ENCODE measurements at places on chromosomes 6 and 20. TPM values are rescaled to one million over a fixed set of nuclear protein-coding genes. Genes with fewer than 3 reads are reported as not detected.

GNMT gene
- 0.58 TPM for total RNA-seq

SNAI1 gene
- 24.2 TPM for total RNA-seq

SCP2D1 gene
- total RNA-seq, result not detected

FARS2 gene
- total RNA-seq, result 6.8 TPM

DNA sequence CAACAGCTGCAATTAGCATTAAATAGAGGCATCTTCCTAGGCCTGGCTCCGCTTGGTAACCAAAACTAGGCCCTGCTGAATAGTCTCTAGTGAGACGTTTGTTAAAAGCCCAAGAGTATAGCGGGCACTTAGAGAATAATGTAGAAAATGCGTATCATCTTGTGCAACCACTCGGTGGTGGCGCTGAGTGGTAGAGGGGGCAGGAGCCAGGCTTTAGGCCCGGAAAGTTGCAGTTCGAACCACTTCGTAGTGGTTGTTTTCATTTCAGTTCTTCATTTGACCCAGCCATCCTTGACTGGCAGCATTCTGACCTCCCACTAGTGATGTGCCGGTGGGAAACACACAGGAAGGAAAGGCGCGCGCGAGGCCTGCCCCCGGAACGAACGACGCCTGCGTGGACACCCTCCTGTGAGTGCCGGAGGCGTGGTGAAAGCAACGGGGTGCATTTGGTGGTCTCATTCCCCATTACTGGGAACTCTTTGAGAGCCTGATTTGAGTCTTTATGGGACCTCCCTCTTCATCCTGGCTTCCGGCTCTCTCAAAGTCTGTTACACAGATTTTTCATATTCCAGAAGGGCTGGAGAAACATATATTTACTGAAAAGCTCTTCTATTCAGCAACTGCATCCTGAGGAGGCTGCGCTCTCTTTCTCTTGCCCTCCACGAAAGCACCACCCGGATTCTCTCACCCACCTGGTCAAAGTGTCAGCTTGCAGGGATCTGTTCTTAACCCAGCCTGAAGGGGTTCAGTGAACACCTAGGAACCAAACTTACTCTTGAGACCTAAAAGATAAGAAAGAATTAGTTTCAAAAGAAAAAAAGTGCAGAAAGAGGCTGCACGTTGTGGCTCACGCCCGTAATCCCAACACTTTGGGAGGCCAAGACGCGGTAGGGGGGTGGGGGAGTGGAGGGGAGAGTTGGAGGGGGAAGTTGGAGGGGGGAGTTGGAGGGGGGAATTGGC is 18.2 kb downstream of the GPX5 start:
- DNase-seq, result no peak

DNA sequence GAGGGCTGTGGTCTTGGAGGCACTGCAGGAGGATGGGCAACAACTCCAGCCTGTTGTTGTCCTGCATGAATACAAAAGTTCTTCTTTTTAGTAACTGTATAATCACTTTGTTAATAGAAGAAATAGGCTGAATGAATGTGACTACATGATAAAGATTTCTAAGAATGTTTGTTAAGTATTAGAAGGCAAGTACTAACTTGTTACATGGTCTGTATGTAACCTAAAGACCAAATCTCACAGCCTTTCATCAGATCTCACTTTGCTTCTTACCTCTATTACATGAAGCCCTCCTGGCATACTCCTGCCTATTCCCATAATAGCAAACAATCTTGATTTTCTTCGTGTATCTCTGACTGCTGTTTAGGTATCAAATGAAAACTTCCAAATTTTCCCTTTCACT is 73.4 kb downstream of the REPS1 start:
- no peak for DNase-seq

- no peak for DNase-seq
These were observed 8.3 kb downstream of the GCLC start for GRCh38 chr6:53536561-53536960.

DNA sequence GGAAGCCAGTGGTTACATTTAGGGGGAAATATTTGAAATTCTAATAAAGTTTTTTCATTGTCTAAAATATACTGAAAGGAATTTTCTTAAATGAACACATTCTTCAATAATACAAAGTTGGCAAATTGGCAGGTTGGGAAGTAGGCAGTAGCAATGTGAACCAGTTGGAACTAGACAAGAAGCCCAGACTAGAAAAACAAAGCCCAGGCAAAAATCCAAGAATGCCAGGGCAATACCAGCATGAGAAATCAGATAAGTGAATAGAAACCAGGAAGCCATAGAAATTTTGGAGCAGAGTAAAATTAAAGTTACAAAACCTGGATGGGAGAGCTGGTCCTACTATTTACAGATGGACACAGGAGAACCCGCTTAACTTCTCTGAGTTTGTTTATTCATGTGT is 52.2 kb downstream of the TPBG start:
- no peak for DNase-seq

DNA sequence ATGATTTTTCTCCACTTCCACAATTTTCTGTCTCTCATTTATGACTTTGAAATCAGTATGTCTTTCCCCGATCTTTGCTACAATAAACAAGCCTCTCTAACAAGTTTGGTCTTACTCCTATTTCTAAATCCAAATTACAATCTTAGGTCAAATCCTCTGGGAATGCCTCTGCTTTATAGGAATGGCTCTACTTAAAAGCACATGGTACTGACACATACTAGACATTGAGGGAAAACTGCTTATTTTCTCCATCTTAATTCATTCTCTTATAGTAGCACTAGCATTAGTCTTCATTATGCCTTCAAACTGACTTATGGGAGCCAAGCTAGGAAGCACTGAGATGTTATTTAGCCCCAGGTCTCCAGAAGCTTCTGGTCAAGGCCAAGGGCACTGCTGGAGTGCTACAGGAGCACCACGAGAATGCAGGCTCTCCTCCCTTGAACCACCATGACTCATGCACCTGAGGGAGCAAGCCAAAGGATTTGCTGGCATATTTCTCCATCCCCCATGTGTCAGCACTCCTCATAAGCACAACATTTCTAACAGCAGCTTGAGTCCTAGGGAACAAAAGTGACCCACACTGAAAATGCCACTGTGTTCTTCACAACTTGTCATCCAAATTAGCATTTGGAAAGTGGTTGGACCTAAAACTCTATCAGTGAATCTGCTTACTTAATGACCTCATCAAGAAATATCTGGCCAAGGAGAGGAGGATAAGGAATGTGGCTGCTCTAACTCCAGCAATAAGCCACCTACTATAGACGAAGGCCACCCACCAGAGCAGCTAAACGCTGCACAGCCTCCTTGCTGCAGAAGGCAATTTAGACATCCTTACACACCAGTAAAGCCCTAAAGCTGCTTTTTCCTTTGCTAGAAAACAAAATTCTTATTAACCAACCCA is 156.8 kb upstream of the KCNQ5 start:
- no peak for DNase-seq

GRCh38 chr6:36504982-36505381 is 42.3 kb downstream of the STK38 start:
- no peak for DNase-seq

- DNase-seq, result no peak
These were observed 38.7 kb upstream of the PDE10A start for GRCh38 chr6:165701564-165702354.

Measured in SJSA1 (cell line).